ENCODE measurements at places on chromosomes 16 and 17.

- DNase-seq = no peak
Measured at GRCh38 chr17:67082107-67082506, 37.8 kb downstream of the CACNG1 start.

- DNase-seq = peak; percentile 35
Measured at GRCh38 chr17:5418858-5419355, 555 bp downstream of the NUP88 start.

GRCh38 chr16:14337303-14338191, 266.4 kb downstream of the MRTFB start:
- DNase-seq = no peak

DNA sequence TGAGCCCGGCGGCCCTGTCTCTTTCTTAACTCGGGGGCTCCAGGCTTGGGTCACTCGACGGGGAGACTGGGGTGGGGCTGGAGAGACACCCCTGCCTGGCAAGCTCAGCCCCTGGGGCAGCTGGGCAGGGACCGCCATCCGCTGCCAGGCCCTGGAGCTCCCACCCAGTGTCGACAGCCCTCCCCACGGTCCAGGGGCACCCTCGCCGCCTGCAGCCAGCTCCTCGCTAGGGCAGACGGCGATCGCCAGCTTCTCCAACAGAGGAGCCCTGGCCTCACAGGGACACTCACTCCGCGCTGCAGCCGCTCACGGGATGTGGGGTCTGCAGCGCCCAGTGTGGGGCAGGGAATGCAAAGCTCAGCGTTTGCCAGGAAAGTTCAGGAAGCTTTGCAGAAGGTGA, 16.0 kb upstream of the APRT start:
- DNase-seq = no peak

DNA sequence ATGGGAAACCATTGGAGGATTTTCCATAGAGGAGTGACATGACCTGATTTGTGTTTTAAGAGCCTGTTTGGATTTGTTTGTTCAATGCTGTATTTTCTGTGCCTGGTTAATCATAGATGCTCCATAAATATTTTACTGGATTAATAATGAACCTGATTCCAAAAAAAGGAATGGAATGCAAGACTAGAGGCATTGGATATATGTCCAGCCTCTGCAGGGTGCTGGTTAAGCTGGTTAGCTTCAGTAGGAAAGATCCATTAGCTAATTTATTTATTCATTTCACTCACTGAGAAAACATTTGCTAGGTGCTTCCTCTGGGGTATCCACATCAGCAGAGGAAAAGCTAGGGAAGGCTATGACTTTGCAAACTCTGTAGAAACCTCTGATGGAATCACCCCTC, 57.7 kb downstream of the SHISA9 start:
- DNase-seq = no peak

DNA sequence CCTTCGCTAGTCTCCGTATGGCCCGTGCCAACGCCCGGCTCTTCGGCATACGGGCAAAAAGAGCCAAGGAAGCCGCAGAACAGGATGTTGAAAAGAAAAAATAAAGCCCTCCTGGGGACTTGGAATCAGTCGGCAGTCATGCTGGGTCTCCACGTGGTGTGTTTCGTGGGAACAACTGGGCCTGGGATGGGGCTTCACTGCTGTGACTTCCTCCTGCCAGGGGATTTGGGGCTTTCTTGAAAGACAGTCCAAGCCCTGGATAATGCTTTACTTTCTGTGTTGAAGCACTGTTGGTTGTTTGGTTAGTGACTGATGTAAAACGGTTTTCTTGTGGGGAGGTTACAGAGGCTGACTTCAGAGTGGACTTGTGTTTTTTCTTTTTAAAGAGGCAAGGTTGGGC, 2.5 kb downstream of the RPL13 start:
- no peak for DNase-seq

DNA sequence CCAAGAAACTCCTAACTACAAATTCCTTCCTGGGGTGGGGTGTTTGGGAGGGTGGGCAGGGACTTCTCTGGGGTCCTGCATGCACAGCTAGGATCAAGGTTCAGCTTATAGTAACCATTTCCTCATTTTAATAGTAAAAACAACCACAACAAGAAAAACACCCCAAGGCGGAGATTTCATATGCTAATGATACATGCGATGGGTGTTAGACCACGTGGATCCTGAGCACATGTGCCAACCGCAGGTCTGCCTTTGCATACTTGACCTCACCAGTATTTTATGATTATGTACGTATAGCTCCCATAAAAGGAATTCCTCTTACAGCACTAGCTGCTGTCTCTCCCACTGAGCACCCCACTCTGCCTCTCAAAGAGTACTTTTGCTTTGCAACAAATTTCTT, 1.9 kb downstream of the KRTAP4-11 start:
- no peak for DNase-seq

DNA sequence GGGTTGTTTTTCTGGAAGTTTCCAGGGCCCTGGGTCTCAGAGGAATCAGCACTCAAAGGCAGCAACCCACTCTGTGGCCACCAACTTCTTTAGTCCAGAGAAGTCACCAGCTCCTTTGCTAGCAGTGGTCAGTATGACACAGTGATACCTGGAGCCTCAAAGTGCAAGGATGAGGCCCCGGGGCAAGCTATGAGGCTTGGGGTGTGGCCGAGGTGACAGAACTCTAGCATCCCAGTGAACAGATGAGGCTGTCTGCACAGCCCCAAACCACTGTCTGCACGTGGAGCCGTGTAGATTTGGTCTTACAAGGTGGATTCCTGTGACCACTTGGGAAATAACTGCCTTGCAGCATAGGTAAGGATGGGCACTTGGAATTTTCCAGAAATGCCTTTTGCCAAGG, 24.9 kb downstream of the TEKT5 start:
- no peak for DNase-seq

DNA sequence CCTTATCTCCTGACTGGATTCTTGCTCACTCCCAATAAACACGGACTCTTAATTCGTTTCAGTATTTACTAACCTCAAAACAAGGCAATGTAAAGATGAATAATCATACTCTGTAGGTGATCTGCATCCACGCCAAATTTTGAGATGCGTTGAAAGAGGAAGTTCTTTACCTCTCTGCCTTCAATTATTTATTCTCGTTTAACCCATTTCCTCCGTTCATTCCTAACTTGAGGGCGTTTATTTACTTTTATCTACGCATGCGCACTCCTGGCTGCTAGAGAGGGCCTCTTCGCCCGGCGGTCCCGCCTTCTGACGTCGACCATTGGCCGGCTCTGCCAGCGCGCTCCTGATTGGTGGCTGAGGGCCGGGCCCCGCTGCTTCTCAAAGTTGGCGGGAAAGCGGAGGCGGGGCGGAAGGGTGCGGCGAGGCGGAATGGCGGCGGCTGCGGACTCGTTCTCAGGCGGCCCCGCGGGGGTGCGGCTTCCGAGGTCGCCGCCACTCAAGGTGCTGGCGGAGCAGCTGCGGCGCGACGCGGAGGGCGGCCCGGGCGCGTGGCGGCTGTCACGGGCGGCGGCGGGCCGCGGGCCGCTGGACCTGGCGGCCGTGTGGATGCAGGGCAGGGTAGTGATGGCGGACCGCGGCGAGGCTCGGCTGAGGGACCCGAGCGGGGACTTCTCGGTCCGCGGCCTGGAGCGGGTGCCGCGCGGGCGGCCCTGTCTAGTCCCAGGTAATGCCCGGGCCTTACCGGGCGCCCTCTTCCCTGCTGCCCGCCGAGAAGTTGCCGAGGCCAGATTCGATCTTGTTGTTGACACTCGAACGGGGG, at the start of gene RMI2:
Gene RMI2 (plus strand): TSS at position 420 of the 823 bp plus-strand sequence. CDS start 13 bp downstream, at position 433.
- peak; percentile 92 for DNase-seq

GRCh38 chr16:85206472-85207356, 94.4 kb upstream of the CIBAR2 start:
- no peak for DNase-seq

DNA sequence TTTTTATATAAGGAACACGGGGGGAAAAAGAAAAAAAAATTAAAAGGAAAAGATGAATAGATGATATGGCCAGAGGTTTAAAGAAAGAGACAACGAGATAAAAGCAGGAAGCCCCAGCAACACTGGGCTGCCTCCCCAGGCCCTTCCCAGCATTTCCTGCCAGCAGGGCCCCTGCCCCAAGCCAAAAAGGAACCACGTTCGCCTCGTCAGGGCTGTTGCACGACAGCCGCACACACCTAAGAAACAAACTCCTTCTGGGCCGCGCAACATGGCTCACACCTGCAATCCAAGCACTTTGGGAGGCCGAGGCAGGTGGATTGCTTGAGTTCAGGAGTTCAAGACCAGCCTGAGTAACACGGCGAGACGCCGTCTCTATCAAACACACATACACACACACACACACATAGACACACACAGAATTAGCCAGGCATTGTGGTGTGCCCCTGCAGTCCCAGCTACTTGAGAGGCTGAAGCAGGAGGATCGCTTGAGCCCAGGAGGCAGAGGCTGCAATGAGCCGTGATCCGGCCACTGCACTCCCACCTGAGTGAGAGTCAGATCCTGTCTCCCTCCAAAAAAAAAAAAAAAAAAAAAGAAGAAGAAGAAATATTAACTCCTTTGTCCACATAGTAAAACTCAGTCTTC, 83.0 kb downstream of the ANKRD11 start:
- DNase-seq = no peak

DNA sequence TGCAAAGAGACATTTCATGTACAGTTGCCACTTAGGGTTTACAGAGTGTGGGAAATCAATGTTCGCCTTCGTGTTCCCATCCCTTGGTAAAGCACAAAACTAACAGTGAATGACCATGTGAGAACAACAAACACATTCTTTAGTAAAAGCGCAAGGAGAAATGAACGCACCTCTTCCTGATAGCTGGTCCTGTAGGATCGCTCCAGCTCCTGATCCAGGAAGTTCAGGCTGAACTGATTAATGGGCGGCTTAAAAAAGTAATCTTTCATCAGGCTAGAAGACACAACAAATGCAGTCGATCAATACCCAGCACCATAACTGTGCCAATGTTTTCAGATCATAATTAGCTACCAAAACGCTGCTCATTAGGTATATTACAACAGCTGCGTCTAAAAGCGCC, 108.3 kb upstream of the CREBBP start:
- no peak for DNase-seq

GRCh38 chr17:43877031-43877430, 30.1 kb downstream of the CD300LG start:
- DNase-seq = no peak

DNA sequence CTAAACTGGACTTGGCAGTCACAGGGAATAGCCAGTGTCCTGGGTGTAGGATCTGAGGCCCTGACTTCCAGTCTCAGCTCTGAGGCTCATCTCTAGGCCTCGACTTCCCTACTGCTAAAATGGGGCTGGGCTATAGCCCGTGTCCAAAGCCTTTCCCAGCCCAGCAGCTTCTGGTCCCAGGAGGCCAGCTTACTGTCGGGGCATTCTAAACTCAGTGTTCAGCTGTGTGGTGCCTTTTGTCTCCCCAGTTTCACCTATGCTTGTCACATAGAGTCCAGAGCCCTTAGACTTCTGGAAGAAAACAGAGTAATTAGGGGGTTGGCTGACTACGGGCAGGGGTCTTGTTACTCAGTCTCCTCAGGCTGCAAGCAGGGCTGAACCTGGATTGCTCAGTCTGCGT, 94.8 kb downstream of the WSCD1 start:
- DNase-seq = no peak

- no peak for DNase-seq
Measured at GRCh38 chr17:79154951-79155585, 80.4 kb downstream of the ENGASE start.

DNA sequence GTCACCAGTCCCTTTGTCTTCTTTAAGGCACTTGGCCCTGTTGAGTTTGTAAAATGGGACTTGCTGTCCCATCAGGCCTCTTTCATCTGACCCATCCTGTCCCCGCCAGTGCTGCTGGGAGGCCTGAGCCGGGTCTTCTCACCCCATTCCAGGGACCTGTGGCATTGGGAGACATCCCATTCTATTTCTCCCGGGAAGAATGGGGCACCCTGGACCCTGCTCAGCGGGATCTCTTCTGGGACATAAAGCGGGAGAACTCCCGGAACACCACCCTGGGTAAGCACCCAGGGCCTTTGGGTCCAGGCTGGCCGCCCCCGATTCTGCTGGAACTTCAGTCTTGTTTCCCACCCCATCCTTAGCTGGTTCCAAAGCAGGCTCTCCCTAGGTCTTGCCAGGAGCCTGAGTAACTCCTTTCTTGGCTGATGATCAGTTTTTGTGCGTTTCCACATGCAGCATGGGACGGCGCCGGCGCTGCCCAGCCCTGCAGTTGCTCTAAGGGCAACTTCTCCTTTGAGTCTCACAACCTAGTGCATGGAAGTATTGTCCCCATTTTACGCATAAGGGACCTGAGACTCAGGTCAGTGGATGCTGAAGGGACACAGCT, 4.1 kb downstream of the ZNF213 start:
- no peak for DNase-seq

DNA sequence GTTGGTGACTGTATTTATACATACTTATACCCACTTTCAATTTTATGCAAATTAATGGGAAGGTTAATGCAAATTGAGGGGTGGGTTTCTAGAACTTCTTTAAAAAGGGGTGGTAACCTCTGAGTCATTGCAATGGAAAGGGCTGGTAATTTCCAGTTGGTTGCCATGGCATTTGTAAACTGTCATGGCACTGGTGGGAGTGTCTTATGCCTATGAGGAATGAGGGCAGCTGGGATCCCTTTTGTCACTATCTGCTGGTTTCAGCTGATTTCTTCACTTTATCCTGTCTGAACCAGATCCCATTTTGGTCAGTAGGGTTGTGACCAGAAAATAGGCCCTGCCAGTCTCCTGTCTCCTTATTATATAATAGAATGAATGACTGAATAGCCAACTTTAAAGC, 1006.7 kb upstream of the GOT2 start:
- peak; percentile 5 for DNase-seq

GRCh38 chr17:79933863-79934652, 94.8 kb upstream of the CBX4 start:
- peak; percentile 70 for DNase-seq

DNA sequence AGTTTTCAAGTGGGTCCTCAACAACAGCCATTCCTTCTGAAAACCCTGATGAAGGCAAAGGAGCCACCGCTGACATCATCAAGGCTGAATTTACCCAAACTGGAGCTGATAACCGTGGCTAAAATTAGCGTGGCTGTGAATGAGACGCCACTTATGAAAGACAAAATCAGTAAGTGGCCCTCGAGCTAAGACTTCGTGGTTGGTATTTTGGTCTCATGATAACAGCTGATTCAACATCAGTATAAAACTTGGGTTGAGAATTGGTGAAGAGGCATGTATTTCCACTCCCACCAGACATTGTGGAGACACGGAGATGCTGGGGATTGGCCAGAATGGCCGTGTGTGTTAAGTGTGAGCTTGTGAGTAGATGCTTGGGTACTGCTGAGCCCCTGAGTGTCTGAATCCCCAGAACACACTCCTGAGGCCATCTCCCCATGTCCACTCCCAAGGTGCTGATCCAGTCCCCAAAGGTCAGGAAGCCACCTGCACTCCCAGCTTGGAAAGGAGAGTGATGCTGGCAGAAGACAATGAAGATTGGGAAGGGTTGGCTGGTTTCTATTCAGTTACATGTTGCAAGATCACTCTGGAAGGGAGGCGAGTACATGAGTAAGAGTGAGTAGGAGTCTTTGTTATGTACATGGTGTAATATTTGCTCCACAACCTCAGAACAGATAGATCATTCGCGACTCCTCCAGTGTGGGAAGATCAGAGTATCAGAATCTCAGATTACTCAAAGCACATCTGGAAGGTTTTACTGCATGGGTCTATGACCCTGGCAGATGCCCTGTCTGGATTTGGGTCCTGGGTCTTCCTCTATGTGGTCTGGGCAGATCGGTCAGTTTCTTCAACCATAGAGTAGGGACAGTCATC, 207.7 kb downstream of the HS3ST3A1 start:
- peak; percentile 34 for DNase-seq

GRCh38 chr17:51006601-51007000, 114.1 kb downstream of the SPAG9 start:
- DNase-seq = no peak

All from HT1080 (cell line).